Stimulated activated CD4-positive, alpha-beta T cell treated with anti-CD3 and anti-CD28 coated beads, Interleukin-4, amount 100 ng/mL, for 24 hours (primary cell): ENCODE measurements at places on chromosomes 2 and 18.

GRCh38 chr2:217482056-217482710, 520.6 kb downstream of the TNS1 start:
- DNase-seq: no peak

DNA sequence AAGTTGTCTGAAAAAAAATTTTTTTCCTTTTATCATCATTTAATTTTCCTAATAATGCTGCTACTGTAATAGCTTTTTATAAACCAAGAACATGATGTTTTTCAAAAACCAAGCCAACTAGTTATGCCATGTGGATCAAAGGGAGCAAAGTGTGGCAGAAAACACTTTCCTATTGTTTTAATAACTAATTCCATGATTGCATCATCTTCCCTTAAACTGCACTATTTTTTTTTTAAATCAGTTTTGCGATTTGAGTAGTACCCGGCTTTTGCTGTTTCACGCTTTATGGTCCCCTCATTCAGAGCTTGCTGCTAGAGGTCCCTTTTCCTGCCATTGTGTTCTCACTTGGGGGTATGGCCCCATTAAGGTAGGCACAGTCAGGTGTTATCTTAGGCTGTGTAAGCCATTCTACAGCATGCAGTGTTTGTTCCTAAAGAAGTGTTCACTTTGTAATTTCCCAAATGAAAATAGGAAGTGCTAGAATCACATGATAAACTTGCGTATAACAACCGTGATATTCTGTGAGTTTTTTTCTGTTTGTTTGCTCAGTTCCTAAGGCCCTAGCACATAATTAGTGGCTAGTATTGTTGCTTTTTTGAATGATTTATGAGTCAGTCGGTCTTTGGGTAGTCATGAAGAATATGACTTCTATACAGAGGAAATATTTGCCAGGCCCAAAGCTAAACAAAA, 225.8 kb downstream of the PTGR3 start:
- no peak for DNase-seq

DNA sequence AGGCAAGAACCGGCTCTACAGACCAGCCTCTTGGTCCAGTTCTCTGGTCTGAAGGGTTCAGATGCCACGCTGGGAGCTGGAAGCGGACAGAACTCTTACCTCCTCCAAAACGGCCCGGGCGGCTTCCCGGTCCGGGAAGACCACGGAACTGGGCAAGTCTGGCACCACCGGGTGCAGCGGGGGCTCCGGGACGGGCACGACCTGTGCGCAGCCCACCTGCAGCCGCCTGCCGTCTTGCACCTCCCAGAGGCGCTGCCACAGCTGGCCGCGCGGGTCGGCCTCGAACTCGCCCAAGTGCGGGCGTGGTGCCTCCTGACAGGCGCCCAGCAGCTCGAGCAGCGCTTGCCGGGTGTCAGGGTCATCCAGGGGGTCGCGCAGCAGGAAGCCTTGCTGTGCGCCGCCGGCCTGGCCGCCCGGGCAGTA, 773 bp downstream of the CMPK2 start:
- peak; percentile 13 for DNase-seq

- no peak for DNase-seq
Measured at GRCh38 chr18:46072959-46073358, 899 bp upstream of the PSTPIP2 start.

GRCh38 chr18:616380-616995, 19.7 kb downstream of the CLUL1 start:
- no peak for DNase-seq

GRCh38 chr2:134420259-134420658, 166.4 kb downstream of the MGAT5 start:
- DNase-seq: no peak
